A549 treated with CpdA at 1 μM for 4 hours (cell line): ENCODE measurements at places on chromosomes 13 and 19. TPM values are rescaled to one million over a fixed set of nuclear protein-coding genes. Genes with fewer than 3 reads are reported as not detected.

The DHDH gene
- 1.2 to 2.2 TPM (median 1.5 TPM) in 5 replicates for total RNA-seq

The DACH1 gene
- total RNA-seq: not detected in 5 replicates

The TMEM255B gene
- total RNA-seq: 0.61 to 0.91 TPM (median 0.67 TPM) in 5 replicates

The KLK3 gene
- not detected in 5 replicates for total RNA-seq

The F7 gene
- 0.06 to 0.14 TPM (median 0.10 TPM) in 4 of 5 replicates, not detected in the other for total RNA-seq
